Stimulated activated CD4-positive, alpha-beta T cell treated with anti-CD3 and anti-CD28 coated beads, Interleukin-1b, Interleukin-23, amount 100 ng/mL, for 1 hour (primary cell): ENCODE measurements at places on chromosomes 7 and 10.

DNA sequence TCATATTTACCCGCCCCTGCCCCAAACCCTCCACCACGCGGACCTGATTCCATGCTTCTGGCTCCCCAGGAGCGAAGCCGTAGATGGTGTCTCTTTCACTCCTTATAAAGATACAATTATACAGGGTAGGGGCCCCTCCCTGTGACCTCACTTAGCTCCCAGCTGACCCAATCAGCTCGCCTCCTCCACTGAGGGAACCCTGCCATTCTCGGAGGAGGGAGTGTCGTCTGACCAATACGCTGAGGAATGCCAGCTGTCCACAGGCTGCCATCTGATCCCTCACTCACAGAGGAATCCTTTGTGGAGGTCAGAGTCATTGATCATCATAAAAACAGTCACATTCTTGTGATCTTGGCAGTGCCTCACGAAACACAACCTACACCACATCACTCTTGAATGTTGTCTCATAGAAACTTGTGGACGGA, 67.5 kb upstream of the INSIG1 start:
- DNase-seq: no peak

DNA sequence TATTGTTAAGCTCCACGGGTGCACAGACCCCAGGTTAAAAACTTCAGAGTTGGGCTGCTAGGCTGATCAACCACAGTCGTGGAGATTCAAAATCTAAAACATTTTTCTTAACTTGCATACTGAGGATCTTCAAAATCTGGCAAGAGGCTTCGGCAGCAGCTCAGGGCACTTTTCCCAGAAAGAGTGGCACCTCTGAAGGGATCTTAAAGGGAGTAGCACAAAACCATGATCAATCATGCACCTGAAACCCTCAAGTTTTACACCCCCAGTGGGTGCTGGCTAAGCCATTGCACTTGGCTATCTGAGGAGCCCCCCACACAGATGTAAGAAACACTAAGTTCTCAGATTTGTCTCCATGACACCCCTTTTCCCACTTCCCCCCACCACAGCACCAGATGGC, 151.7 kb downstream of the CALN1 start:
- DNase-seq: no peak

DNA sequence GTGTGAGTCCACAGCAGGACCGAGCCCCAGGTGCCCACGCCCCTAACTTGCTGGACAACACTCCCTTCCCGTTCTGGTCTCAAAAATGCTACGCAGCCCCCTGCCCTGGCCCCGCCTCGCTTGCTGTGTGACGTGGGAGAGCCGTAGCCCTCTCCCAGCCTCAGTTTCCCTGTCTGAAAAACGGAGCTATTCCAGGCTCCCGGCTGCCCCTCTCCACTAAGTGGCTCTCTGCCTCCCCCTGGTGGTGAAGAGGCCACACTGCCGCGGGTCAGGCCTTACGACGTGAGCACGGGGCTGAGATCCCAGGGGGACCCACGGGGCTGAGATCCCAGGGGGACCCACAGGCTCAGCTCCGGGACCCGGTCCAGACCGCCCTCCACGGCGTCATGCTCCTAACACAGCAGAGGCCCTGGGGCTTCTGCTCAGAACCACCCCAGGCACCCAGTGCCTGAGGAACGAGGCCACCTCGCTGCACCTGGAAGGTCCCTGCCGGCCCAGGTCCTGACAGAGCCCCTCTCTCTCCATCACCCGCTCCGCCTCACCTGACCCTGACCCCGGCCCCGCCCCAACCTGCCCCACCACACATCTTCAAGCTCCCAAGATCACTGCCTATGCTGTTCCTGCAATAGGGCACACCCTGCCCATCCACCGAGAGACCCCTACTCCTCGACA, 26.7 kb downstream of the MICALL2 start:
- DNase-seq: peak; percentile 85

- DNase-seq: no peak
Observed at GRCh38 chr10:109892931-109893330, 30.4 kb downstream of the XPNPEP1 start.

DNA sequence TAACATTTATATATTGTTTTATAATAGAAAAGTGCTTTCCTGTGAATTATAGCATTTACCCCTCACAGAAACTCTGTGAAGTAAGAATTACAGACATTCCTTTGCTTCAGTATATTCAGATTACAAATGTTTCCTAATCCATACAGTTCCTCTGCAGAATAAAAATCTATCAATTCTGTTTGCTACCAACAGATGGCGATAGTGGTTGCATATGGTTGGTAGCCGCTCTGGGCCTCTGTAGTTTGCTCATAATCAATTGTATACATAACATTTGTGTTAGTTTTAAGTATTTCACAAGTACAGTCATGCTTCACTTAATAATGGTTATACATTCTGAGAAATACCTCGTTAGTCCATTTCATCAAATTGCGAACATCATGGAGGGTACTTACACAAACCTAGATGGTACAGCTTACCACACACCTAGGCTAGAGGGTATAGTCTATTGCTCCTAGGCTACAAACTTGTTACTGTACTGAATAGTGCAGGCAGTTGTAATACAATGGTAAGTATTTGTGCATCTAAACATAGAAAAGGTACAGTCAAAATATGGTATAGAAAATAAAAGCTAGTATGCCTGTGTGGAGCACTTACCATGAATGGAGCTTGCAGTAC, 94.4 kb upstream of the STEAP4 start:
- DNase-seq: no peak

DNA sequence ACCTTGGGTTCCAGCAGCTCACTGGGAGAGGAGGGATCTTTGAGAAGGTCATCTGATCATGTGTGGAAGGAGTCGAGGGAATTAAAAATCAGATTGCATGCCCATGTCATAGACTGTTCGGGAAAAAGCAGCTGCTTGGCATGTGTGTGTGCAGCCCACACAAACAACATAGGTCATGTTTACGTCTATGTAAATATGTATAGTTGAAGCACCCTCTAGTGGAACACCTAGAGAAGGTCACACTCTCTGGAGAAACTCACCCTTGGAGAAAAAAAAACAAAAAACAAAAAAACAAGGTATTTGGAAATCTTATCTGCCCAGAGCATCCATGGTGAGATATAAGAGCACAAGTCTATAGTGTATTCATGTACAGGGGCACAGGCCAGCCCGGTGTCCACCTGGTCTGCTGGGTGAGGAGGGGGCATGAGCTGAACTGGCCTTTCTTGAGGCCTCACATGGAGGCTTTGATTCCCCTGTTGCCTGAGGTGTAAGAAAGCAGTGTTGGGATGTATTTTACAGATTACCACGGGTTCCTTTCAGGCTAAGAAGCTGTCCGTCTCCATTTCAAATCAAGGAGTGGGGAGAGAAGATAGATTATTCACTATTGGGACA, 98.0 kb downstream of the NPY start:
- no peak for DNase-seq

- no peak for DNase-seq
Observed at GRCh38 chr10:86712317-86712707, 44.0 kb downstream of the LDB3 start.
